ENCODE measurements at places on chromosomes 7 and 10. TPM values are rescaled to one million over a fixed set of nuclear protein-coding genes. Genes with fewer than 3 reads are reported as not detected.

GRCh38 chr7:4819560-4820404, 42.0 kb downstream of the PAPOLB start:
- DNase-seq, result peak; percentile 53

DNA sequence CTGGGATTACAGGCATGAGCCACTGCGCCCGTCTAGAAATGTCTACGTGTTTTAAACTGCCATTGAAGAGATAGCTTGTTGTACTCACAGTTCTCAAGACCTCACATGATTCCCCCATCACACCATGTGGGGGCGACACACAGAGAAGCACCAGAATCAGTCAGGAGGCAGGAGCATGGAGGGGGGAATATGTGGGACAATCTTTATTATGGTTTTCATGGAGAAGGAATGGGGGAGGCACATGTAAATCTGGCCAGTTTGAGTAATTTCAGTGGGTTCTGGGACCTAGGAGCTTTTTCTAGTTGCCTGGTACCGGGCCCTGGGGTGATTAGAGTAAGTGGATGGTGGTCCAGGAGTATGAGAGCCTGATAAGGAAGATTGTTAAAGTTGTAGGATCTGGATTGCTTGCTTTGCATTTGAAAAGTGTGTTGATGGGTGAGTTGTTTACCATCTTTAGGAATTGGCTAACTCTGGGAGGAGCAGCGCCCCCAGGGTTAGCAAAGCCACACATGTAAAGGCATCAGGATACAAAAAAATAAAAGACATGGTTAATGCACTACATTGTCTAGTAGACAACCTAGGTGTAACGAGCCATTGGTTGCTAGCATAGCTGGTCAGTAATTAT, 85.4 kb upstream of the SLC13A1 start:
- DNase-seq, result no peak

- DNase-seq, result no peak
These were observed 12.8 kb downstream of the CPXM2 start for GRCh38 chr10:123878666-123879303.

DNA sequence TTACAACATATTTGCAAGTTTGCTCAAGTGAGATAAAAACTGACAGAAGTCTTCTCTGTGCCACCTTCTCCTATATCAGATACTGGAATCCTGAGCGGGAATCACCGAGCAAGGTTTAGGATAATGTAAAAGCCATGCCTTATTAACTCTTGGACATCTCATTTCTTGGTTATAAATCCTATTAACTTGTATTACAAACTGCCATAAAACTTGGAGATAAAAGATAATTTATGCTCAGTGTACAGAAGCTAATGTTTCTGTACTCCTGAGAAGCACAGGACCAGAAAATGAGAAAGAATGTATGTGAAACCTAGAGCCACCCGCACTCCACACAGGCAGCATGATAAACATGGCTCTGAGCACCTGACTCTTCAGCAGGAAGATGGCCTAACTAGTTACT, 181.2 kb upstream of the NOBOX start:
- no peak for DNase-seq

GRCh38 chr10:99815621-99816020, 33.2 kb downstream of the ABCC2 start:
- DNase-seq, result no peak

- no peak for DNase-seq
These were observed 259.0 kb downstream of the GRM8 start for GRCh38 chr7:126993626-126994213.

- DNase-seq, result peak; percentile 46
These were observed 16.0 kb upstream of the GALNTL5 start for GRCh38 chr7:151940048-151940811.

- DNase-seq, result no peak
These were observed 107.0 kb upstream of the NPSR1 start for GRCh38 chr7:34550996-34551395.

DNA sequence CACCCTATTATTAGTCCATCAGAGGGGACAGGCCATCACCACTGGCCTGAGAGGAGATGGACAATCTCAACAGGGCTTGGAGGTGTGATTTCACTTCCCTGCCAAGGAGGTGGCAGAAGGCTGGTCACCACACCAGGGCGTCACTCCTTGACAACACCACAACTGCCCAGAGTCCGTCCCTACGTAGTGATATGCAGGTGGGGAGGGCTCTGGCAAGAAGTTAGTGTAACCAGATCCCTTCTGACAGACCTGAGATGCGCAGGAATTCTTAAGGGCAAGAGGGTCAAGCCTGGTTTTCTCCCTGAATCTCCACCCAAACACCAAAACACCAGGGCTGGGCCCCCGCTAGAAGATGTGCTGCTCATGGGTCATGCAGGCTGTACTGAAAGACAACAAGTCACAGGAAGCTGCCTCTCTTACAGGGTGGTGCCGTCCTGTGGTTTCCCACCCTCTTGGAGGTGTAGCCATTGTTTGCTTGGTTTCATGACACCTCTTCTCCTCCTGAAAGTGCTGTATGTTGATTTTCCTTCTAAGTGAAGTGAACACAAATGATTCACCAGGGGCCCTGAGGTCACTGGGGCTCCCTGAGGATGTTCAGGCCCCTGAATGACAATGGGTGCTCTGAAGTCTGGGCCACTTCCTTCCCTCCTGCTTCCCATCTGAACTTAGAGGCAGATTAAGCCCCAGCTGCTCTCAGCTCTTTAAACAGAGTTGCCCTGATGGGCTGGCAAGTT, 27.1 kb downstream of the ATXN7L1 start:
- no peak for DNase-seq

DNA sequence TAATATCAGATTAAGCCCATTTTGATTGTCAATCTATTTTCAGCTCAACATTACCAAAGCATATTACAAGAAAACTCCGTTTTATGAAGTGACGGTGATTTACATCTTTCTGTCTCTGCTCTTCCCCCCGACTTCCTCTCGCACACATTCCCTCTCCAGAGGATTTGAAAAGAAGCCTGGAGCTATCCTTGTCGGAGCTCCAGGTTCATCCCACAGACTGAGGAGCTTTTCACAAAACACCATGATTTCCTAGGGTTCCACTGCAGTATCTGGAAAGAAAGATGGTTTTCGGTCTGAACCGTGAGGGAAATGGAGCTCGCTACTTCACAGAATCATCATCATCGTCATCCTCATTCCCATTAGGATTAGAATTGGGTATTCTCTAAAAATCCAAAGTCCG, 655.5 kb upstream of the MGMT start:
- DNase-seq, result no peak

DNA sequence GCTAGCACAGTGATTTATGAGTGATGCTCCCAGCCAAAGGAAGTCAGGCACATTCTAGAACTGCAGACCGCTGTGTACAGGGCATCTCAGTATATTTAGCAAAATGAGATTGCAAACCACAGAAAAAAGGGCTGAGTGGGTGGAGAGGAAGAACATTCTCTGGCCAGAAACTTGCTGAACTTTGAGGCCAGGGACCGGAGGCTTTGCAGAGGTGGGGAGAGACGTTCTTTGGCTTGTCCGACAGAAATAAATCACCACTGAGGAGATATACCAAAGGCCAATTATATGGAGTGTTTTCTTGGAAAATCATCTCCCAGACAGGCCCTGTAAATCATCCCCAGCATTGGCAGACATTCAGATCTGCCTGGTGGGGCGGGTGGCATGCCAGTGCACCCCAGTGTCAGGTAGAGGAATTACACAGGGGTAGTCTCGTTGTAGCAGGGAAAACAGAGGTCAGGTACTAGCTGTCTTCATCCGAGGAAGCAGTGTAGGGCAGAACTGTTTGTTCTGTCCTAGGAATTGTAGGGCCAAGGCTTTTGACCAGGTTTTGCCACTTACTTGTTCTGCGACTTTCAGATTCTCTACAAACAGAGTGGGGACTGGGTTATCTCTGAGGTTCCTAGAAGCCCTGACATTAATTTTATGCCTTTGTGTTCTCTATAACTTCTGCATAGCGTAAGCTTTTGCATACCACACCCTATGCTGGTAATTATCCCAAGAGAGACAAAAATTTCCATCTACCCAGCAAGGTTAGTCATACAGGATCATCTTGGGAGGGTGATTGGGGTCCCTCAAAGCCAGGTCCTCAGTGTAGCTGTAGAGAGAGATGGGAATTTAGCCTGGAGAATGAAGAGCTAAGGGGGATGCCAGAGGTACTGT, 655.6 kb downstream of the LRMDA start:
- DNase-seq, result peak; percentile 45

GRCh38 chr10:13973742-13974141, 357.0 kb downstream of the FRMD4A start:
- peak; percentile 44 for DNase-seq

DNA sequence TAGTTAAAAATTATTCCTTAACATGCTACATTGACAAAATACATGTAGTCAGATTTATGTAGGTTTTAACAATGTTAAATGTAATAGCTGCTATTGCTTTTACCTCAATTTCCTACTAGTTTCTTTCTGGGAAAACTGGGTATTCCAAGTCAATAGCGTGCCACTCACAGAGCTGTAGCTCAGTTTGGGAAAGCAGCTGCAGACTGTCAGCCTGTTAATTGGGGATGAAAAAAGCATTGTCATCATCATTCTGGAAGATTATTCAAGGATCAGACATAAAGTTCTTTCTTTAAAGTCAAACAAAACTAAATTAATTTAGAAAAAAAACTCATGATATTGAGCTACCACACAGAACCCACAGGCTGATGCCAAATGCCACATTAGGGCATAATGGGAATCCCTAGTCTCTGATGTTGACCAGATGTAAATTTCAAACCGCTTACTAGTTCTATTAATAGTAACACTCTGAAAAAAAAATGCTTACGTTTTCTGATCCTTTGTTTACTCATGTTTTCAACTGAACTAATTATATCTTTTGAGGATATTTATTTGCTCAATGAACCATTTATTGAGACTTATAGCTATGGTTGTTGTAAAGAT, 19.6 kb upstream of the AGMO start:
- DNase-seq, result no peak

- peak; percentile 62 for DNase-seq
These were observed 1.2 kb upstream of the PFKFB3 start for GRCh38 chr10:6201516-6201975.

DNA sequence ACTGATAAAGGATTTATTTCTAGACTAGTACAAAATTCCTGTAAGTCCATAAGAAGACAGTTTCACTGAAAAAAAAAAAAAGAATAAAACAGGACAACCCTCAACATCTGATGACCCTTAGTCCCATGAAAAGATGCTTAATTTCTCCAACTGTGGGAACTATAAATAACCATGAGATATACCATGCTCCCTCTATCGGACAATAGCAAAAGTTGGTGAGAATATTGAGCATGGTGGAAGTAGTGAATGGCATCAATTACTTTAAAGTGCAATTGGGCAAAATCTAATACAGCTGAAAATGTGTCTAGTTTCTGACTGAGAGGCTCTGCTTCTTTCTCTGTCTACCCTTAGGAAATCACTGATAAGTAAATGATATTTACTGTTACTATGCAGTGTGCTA, 348.8 kb downstream of the SUGCT start:
- DNase-seq, result no peak

GRCh38 chr10:3422282-3422681, 249.7 kb upstream of the PITRM1 start:
- no peak for DNase-seq

DNA sequence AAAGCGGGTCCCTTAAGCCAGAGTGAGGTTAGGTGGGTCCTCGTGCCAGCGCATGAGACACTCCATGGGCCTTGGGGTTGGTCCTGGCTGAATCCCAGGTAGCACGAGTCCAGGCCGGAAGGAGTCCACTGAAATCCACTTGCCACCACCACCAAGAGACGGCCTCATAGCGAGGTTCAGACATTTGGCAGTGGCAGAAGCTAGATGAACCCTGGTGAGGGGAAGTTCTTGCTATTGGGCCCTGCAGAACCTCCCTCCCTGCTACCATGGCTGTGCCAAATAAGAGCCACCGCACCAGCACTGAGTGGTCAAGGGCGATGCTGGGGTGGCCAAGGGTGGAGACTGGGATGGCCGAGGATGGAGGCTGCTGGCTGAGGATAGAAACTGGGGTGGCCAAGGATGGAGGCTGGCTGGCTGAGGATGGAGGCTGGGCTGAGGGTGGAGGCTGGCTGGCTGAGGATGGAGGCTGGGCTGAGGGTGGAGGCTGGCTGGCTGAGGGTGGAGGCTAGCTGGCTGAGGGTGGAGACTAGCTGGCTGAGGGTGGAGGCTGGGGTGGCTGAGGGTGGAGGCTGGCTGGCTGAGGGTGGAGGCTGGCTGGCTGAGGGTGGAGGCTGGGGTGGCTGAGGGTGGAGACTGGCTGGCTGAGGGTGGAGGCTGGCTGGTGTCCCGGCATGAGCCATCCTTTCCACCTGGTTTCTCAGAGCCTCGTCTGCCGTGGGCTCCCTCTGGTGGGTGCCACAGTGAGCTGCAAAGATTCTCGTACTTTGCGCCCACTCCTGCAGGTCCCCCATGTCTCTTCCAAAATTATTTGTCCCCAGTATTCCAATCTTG, 88.2 kb downstream of the ELFN1 start:
- no peak for DNase-seq

GRCh38 chr10:129030603-129030895, 436.5 kb upstream of the MGMT start:
- no peak for DNase-seq

DNA sequence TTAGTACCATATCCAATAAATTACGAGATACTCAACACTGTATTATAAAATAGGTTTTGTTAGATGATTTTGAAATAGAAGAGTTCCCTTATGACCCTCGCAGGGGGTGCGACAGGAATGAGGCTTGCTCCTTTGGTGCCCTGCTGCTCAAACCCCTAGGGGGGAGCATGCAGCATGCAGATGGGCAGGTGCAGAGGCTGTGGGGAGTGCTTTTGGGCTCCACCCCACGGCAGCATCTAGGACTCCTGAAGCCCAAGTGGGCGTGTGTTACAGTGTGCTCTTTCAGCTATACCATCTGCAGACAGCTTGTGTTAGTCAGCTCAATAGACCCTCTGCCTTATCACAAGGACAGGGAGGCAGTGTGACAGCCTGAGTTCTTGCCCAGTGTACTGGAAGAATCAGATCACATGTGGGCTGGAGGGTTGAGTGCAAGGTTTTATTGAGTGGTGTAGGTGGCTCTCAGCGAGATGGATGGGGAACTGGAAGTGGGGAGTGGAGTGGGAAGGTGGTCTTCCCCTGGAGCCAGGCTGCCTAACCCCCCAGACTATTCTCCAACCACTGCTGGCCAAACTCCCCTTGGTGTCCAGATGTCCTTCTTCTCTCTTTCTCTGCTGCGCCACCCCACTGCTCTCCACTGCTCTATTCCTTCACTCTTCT, 3.1 kb upstream of the MRC1 start:
- DNase-seq, result no peak

GRCh38 chr10:11115337-11115736, 97.7 kb downstream of the CELF2 start:
- no peak for DNase-seq

DNA sequence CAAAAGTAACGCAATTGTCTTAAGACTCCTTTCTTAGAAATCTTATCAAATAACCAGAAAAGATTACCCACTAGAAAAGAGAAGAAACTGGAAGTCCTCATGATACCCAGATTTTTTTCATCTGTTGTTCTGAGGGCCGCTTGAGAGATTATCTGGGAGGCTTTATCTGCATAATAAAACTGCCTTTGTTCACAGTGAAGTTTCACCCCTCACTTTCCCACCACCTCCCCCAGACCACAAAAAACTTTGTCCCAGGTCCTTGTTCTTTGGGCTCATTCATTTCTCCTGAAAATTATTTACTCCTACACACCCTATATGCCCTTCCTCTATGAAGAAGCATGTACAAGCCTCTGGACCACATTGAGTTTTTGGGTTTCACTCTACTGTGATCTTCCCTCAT, 745.1 kb upstream of the COBL start:
- DNase-seq, result no peak

GRCh38 chr10:44352316-44353127, 32.4 kb downstream of the CXCL12 start:
- peak; percentile 63 for DNase-seq

- peak; percentile 48 for DNase-seq
These were observed 852.0 kb upstream of the PHF14 start for GRCh38 chr7:10121631-10122030.

Gene CCDC71L
- 4.6 TPM for polyA plus RNA-seq

Gene TAX1BP1
- 50.9 TPM for polyA plus RNA-seq

Gene SLC37A3
- polyA plus RNA-seq, result 27.5 TPM

Gene EDRF1
- 17.4 TPM for polyA plus RNA-seq

Gene MMD2
- not detected for polyA plus RNA-seq

Data from hindlimb muscle (tissue), 1 donor.